ENCODE measurements at places on chromosomes 3 and 15. TPM values are rescaled to one million over a fixed set of nuclear protein-coding genes. Genes with fewer than 3 reads are reported as not detected.

The SLC22A14 gene
- total RNA-seq = 0.07 TPM

The NEO1 gene
- 30.9 TPM for total RNA-seq

The SEMA3B gene
- 8.8 TPM for total RNA-seq

The SLC51A gene
- not detected for total RNA-seq

The CCDC13 gene
- 0.41 TPM for total RNA-seq

The GRK7 gene
- total RNA-seq = not detected

The MORC1 gene
- not detected for total RNA-seq

The GOLGA6A gene
- total RNA-seq = 0.07 TPM

The TP63 gene
- 0.27 TPM for total RNA-seq

The FOXB1 gene
- total RNA-seq = not detected

The EXD1 gene
- total RNA-seq = not detected

The KAT2B gene
- total RNA-seq = 7.3 TPM

The CRYGS gene
- 0.83 TPM for total RNA-seq

The CSTA gene
- total RNA-seq = 1.3 TPM

The TIMP4 gene
- 11.9 TPM for total RNA-seq

The CPLX3 gene
- not detected for total RNA-seq

The MYD88 gene
- total RNA-seq = 22.1 TPM

The ZDHHC23 gene
- 3.5 TPM for total RNA-seq

The HDC gene
- 0.08 TPM for total RNA-seq

The TTLL3 gene
- 8.3 TPM for total RNA-seq

The CLSTN2 gene
- 0.02 TPM for total RNA-seq

The PIK3CB gene
- total RNA-seq = 17.8 TPM

The TIMMDC1 gene
- total RNA-seq = 59.6 TPM

The C3orf18 gene
- 2.1 TPM for total RNA-seq

All from A549 treated with Mapracorat at 1 μM for 4 hours (cell line).